T-helper 22 cell (primary cell): ENCODE measurements at places on chromosomes 12 and 14.

GRCh38 chr12:130147875-130148596 is 14.2 kb upstream of the FZD10 start:
- no peak for DNase-seq

DNA sequence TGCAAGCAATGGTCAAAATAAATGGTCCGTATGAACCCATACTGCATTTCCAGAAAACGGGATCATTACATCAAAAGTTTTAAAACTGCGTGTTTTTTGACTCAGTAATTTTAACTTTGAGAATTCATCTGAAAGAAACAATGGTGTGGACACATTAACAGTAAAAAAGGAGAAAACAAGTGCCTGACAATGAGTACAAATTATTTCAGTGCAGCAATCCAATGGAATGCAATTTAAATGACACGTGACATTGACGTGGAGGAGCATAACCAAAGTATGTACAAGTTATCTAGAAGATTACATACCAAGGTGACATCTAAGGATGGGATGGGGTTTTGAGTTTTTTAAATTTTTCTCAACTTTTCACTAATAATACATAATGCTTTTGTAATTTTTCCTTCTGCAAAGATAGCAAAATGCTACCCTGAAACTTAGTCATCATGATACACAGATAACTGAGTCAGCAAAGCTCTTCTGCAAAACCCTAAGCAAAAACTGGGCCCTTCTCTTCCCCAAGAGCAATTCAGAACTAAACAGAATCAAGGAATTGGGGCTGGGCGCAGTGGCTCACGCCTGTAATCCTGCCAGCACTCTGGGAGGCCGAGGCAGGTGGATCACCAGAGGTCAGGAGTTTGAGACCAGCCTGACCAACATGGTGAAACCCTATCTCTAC is 20.4 kb downstream of the HNRNPC start:
- DNase-seq, result no peak

DNA sequence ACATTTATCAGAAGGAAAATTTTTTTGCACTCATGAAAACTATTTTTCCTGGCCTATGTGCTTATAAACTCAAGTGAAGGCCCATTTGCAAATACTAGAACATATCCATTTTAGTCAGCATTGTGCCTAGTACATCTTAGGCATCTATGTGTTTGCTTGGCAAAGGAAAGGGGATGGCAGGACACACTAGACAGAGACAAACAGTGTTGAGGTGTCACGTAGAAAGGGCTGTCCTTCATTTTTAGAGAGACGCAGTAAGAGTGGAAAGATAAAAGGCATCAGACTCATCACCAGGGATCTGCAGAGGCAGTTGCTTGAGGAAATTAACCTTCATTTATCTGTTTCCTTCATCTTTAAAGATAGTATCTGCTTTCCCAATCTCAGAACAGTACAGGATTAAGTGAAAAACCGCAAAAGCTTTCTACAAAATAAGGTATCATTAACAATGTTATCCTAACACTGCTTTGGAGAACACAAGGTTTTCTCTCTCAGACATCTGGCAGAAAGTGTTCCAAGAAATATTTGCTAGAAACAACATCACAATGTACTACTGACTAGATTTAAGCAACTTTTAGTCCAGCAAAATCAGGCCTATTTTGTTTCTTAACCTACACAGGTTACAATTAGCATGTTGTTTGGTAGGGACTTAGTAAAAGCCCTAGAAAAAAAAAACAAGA is 2.0 kb downstream of the YBX3 start:
- no peak for DNase-seq

DNA sequence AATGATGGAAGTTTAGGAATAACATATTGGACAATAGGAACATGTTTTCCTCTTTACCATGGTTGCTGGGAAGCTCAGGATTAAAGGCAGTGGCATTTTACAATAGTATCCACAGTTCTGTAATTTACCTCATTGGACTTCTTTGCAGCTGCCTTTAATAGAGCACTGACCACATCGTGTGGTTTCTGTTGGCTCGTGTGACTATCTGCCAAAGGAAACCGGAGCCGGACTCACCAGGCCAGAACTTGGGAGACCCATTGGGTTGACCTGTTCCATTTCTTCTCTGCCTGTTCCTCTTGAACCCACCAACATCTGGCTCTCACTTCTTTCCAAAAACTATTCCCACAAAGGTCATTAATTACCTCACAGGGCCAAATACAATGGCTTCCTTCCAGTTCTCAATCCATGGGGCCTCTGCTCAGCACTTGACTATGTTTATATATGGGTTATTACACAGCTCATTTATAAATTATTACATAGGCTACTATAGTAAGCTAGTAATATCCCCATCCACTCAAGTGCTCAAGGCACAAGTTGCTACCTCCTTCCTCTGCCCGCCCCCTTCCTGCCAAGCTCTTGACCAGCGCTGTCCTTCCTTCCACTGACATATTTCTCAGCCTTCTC is 121.5 kb upstream of the VASH1 start:
- DNase-seq, result no peak

- no peak for DNase-seq
These were observed 165.2 kb downstream of the VRK1 start for GRCh38 chr14:96962337-96962736.
